Testis (tissue), 5 donors: ENCODE measurements at places on chromosomes 13 and 19. TPM values are rescaled to one million over a fixed set of nuclear protein-coding genes. Genes with fewer than 3 reads are reported as not detected.

Gene ZDHHC20
- polyA plus RNA-seq, result 75.8 TPM

DNA sequence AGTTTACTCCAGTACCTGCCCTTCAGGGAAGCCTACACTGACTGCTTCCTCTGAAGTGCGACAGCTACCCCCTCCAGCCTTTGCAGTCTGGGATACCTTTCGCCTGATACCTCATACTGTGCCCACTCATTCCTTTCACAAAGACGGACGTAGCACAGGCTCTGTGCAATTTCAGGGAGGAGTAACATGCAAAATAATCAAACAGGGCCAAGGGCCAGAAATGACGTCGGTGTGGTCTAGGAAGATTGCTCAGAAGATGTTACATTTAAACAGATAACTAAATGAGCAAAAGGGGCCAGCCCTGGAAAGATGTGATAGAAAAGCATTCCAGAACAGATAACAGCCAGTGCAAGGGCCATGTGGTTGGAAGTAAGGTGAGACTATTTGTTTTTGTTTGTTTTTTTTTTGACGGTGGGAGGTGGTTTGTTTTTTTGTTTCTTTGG, 6.6 kb upstream of the DDX39A start:
- peak; percentile 91 for DNase-seq

Gene KCNRG
- 2.9 TPM for polyA plus RNA-seq

GRCh38 chr13:29877456-29878078, 27.1 kb upstream of the UBL3 start:
- no peak for DNase-seq

GRCh38 chr13:39909634-39910033, 254.2 kb downstream of the COG6 start:
- DNase-seq, result no peak

Gene LILRB4
- 12.6 TPM for polyA plus RNA-seq

- DNase-seq, result no peak
Measured at GRCh38 chr13:91544723-91545122, 146.3 kb downstream of the GPC5 start.

- no peak for DNase-seq
Measured at GRCh38 chr19:40139533-40140287, 49.0 kb upstream of the ZNF780A start.

Gene USE1
- polyA plus RNA-seq, result 33.3 TPM

DNA sequence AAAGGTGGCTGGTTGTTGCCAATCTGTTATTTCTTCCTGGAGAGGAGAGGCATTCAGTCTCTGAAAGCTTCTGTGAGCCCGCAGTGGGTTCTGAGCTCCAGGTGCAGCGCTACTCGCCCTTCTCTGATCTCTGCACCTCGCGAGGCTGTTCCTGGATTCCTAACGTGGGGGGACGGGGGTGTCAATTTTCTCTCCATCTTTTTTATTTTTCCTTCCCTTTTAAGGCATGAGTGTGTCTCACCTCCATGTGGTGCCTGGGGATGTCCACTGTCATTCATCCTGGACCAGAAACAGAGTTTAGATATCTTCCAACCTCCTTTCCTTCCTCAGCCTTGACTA, 626 bp downstream of the ZNF233 start:
- DNase-seq, result no peak

GRCh38 chr19:24099829-24100228, 12.8 kb downstream of the ZNF254 start:
- DNase-seq, result no peak

DNA sequence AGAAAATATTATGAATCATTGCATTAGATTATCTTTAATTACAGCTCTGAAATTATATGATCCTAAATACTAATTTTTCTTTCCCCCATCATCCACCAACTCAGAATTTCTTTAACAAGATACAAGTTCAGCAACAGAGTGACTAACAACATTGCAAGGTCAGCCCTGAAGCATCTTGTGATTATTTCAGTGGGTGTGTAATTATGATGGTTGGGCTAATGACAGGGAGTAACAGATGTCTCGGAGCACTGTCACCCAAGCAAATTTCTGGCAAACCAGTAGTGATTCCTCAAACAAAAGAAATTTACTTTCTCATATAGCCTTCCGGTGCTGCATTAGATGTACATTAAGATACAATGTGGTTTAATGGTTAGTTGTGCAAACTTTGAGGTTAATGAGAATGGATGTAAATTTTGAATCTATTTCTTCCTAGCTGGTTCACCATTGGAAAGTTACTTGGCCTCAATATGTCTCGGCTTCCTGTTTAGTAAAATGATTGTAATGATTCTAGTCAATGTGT, 238.9 kb downstream of the ITGBL1 start:
- DNase-seq, result no peak

DNA sequence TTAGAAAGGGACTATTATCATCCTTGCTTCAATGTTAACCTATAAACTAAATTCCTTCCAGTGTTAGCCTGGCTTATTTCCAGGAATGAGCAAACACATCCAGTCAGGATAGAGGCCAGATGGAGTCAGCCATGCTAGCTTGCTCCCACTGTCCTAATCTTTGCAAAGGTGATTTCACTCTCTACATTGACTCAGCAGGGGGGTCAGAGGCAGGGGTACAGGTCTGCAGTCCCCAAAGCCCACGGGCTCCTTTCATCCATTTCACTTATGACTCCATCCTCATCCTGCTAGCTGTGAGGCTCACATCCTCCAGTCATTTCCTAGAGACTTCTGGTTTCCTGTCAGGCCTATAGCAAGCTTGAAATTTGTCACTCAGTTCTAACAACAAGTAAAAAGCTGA, 63.4 kb upstream of the CEACAM8 start:
- DNase-seq, result no peak

Gene FOXA3
- 1.7 TPM for polyA plus RNA-seq

DNA sequence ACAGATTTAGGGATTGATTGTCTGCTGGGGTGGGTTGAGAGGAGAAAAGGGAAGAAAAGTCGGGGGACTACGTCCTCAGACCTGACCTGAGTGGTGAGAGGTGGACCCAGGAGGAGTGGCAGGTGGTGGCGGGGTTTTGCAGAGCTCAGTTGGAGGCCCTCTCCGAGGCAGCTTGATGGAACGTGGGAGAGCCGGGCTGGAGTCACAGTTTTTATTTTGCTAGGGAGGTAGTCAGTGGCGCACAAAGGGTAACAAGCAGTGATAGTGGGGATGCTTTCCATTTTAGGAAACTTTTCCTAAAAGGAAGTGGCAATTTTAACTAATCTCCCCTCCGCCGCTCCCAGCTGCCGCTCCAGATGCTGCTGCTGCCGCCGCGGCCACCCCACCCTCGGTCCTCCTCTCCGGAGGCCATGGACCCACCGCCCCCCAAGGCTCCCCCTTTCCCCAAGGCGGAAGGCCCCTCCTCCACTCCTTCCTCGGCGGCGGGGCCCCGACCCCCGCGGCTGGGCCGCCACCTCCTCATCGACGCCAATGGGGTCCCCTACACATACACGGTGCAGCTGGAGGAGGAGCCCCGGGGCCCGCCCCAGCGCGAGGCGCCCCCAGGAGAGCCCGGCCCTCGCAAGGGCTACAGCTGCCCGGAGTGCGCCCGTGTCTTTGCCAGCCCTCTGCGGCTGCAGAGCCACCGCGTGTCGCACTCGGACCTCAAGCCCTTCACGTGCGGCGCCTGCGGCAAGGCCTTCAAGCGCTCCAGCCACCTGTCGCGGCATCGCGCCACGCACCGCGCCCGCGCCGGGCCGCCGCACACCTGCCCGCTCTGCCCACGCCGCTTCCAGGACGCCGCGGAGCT, 1.1 kb upstream of the ZNF581 start:
- DNase-seq, result peak; percentile 59

Gene LRRC4B
- 2.8 TPM for polyA plus RNA-seq

DNA sequence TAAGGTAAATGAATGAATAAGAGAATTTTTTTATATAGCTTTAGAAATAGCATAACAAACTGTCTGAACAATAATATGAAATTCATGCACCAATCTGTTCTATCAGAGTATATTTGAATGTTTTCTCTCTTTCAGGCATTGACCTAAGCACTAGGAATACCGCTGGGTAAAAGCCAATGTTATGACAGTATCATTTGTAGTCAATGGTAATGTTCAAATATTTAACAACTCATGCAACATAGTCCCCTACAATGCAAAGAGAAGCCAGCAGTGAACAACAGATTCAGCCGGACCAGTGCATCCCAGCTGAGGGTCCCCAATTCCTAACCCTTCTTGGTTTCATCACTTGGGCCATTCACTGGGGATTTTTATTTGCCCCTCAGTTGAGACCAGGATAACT, 52.6 kb upstream of the MYCBP2 start:
- DNase-seq, result no peak

DNA sequence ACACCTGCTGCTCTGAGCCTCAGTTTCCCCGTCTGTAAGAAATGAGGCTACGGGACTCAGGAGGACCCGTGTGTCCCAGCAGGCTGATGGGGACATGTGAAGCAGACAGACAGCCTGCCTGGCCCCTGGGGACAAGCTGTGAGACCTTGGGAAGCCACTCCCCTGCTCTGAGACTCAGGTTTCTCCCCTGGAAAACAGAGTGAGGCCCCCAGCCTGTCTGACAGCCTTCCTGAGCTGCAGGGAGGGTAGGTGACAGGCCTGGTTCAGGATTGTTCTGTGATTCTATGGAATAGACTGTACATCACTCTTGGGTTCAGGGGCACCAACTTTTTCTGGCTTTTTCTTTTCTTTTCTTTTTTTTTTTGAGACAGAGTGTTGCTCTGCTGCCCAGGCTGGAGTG, 2.9 kb upstream of the NTF4 start:
- no peak for DNase-seq

GRCh38 chr19:49343123-49343522, 7.9 kb downstream of the CD37 start:
- DNase-seq, result no peak

Gene ZNF534
- polyA plus RNA-seq, result 2.1 TPM

Gene DMAC2
- 24.6 TPM for polyA plus RNA-seq

DNA sequence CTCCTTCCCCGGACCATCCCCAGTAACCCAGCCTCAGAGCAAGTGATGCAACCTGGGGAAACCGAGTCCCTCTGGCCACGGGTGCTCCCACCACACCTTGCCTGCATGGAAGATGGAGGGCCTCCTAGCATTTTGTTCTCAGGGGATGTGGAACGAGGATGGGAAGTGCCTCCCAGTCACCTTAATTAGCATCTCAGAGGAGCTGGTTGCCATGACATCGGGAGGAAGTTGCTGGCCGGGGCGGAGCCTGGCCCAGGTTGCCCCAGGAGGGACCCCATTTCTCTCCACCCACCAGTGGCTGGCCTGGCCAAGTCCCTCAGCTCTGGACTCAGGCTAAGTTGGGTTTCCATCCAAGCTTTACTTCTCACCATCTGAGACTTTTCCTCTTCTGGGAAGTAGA, 24.1 kb upstream of the PTPRS start:
- no peak for DNase-seq

GRCh38 chr19:31597616-31598015, 248.4 kb upstream of the TSHZ3 start:
- no peak for DNase-seq

Gene ZNF813
- polyA plus RNA-seq, result 2.0 TPM

Gene ATP4A
- 1.1 TPM for polyA plus RNA-seq

DNA sequence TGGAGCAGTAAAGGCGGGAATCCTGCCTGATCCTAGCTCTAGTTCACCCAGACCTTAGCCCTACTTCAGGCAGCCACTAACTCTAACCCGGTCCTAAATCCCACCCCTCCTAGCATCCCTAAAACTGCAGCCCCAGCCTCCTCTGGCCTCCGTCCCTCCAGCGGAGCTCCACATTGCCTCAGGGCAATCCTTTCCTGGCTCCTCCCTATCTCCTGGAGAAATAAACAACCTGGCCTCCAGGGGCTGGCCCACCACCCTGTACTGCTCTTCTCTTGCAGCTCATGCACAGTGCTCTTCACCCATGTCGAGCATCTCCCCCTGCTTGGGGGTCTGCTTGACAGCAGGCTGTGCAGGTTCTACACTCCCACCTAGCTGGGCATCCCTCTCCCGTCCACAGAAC, 6.7 kb downstream of the POU2F2 start:
- DNase-seq, result no peak

DNA sequence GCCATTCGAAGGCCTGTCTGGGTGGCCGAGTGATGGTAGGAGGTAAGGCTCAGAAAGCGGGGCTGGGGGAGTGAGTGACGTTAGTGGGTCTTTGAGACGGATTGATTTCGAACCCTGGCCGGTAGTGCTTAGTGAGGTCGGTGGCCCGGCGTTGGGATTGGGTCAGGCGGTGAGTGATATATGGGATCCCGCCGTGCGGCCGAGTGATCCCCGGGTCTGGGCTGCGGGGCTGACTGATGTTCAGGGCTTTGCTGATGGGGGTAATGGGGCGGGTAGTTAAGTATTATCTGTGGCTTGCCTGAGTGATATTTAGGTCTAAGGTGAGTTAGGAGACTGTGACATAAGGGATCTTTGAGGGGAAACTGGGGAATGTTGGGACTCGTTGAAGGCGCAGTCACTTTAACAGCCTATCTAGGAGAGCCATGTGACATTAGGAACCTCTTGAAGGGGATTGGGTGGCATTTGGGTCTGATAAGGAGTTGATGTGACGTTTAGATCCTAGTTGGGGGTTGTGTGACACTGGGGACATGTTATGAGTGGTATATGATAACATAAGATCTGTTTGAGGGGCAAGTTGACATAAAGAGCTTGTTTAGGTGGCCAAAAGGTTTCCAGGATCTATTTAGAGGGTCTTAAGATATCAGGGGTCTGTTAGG, 543 bp downstream of the PSMC4 start:
- no peak for DNase-seq

Gene ZNF569
- 14.4 TPM for polyA plus RNA-seq

GRCh38 chr19:33348301-33349010, 25.1 kb upstream of the CEBPG start:
- DNase-seq, result no peak

GRCh38 chr13:110874508-110874960, 40.3 kb downstream of the ANKRD10 start:
- DNase-seq, result peak; percentile 84

DNA sequence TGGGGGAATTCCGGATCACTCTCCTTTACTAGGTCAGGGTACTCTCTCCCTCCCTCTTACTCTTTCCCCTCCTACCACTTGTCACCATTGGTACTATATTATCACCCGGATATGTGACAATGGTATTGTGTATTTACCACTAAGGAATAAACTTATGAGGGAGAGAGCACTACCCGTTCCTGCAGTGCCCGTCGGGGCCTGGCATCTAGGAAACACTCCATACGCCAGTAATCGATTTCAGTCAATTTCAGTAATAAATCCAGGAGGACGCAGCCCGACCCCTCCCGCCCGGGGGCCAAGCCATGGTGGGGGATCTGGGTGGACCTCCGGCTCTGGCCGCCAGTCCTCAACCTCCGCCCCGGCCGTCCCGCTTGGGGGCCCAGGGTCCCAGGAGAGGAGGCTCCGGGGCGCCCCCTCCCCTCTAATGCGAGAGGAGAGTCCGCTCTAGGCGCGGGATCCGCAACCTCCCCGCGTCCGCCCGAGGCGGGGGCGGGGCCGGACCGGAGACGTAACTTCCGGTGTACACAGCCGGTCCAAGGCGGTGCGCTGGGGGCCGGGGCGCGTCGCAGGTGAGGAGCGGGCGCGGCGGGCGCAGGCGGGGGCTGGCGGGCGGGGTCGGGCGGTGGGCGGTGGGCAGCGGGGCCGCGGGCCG, at the start of gene GARRE1:
GARRE1 (plus strand) TSS at position 509 of the 652 bp plus-strand sequence. CDS start 45,920 bp downstream, outside the sequence.
- peak; percentile 91 for DNase-seq

DNA sequence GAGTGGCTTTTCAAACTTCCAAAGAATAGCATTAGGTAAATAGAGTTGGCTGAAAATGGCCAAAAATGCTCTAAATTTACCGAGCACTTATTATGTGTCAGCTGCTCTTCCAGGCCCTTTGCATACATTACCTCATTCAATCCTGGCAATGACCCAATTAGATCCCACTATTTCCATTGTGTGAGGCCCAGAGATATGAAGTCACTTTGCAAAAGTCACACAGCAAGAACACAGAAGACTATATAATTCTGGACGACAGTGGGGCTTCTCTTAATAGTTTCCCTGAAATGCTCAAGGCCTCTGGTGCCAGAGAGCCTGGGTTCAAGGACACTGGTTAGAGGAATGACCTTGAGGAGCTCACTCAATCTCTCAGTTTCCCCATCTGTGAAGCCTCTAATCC, 146.8 kb downstream of the IER2 start:
- no peak for DNase-seq

- no peak for DNase-seq
Measured at GRCh38 chr13:114021464-114022308, 47.8 kb upstream of the C13orf46 start.
